ENCODE measurements at places on chromosomes 7 and 10.

- DNase-seq, result no peak
Observed at GRCh38 chr10:102131286-102132170, 1.3 kb upstream of the PPRC1 start.

- DNase-seq, result no peak
Observed at GRCh38 chr7:42183547-42183946, 53.5 kb downstream of the GLI3 start.

DNA sequence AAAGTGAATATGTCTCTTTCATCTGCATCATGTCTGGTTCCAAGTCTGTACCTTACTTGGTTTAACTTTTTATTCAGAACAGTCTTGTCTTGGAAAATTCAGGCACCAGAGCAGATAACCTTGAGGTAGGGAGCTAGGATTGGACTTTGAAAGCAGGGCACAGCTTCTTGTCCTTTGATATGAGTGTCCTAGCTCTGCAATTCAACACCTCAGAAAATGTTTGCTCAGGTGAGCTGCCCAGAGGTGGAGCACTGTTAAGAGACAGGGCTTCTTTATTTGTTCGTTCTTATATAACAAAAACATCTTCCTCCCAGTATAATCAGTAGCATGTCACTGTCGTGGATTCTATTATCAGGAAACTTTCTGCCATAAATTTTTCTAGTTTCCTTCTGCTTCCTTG lies 118.3 kb downstream of the LRRC4 start:
- DNase-seq, result no peak

DNA sequence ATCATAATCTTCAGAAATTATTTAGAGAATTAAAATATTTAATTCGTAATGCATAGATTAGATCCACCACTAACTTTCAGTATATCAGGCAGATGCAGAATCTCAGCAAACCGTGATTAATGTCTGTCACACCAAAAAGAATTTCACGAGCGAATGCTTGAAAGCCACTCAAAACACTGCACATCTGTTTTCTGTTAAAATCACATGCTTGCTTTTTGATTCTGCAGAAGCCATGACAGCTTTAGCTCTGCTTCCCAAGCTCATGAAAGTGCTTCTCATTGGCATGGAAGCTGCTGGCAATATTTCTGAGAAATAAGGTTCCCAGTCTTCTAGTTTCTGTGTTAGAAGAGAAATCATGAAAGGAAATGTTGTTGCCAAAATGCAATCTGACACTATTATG lies 837.8 kb upstream of the LRRN3 start:
- DNase-seq, result no peak

- DNase-seq, result no peak
Observed at GRCh38 chr7:140867467-140868462, 57.0 kb downstream of the BRAF start.

DNA sequence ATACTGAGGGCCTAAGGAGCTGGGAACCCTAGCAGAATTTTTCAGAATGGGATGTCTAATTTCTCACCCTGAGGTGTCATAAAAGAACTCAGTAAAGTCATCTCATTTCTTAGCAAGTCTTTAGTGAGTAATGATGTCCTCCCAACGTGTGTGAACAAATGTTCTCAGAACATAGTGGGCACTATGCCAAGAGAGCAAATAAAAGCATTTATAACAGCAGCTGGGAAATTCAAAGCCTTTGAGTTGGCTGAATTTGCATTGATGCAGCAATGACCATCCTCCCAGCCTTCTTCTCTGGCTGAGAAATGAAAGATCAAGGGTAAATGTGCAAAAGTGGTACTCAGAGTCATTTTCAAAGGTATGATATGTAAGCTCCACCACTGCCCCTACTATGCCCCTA lies 109.4 kb downstream of the FAM107B start:
- no peak for DNase-seq

GRCh38 chr7:69190025-69190424 lies 408.2 kb upstream of the AUTS2 start:
- no peak for DNase-seq

GRCh38 chr7:90957883-90958282 lies 306.4 kb upstream of the FZD1 start:
- no peak for DNase-seq

DNA sequence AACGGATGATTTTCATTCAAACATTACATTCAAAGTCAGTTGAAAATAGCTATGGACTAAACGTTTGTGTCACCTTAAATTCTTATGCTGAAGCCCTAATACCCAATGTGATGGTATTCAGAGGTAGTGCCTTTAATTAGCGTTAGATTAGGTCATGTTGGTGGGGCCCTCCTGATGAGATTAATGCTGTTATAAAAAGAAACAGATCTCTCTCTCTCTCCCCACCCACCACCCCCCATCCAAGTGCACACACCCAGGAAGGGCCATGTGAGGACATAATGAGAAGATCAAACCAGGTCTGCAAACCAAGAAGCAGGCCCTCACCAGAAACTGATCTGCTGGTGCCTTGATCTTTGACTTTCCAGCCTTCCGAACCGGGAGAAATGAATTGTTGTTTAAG lies 44.2 kb downstream of the ZNF438 start:
- DNase-seq, result no peak

GRCh38 chr7:94701555-94701973 lies 45.6 kb upstream of the SGCE start:
- peak; percentile 61 for DNase-seq

DNA sequence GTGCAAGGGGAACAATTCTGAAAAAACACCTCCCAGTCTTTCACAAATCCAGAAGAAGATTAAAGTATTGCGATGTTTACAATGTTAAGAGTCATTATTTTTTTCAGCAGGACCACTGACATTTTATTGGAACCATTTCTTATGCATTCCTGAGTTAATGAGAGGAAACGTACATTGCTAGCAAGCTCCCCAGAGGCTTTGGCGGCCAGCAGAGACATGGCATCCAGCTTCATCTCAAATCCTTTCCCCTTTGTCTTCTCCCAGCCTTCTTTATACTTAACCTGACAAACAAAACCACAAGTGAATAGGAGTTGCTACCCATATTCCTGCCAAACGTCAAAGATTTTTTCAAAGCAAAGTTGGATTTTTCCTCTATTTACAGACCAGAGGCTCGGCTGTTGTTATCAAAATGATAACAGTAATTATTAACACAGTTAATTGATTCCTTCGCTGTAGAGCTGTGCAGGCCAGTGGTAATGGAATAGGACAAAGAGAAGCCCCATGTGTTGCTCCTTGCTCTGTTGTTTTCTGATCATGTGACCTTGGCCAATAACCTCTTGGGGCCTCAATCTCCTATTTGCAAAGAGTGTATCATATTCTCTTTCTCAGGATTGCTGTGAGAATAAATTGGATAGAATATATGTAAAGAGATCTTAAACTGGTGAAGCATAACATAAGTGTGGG lies 32.0 kb downstream of the NRAP start:
- DNase-seq, result no peak

- DNase-seq, result no peak
Observed at GRCh38 chr7:15094989-15095388, 192.4 kb upstream of the DGKB start.

GRCh38 chr10:103854686-103855391 lies 537 bp downstream of the SH3PXD2A start:
- peak; percentile 71 for DNase-seq

- peak; percentile 31 for DNase-seq
Observed at GRCh38 chr10:3790858-3791257, 5.8 kb upstream of the KLF6 start.

DNA sequence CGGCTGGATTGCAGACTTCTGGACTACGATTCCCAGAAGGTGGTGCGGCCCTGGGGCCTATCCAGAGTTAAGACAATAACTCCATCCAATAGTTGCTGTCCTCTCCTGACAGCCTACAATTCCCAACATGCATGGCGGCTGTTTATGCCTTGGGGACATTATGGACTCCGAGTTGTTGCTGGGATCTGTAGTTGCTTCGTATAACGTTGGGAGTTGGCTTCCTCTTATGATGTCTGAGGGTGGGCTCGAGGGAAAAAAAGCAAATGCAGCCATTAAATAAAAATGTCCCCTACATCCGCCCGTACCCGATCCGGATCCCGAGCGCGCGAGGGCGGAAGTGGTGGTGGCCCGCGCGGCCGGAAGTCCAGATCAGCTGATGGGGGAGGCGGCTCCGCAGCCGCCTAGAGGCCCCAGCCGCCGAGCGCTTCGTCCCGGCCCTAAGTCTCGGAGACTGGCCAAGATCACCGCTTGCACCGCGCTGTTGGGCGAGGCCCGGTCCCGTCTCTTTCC lies at the start of gene ZSWIM8:
Gene ZSWIM8 (plus strand): TSS at position 396 of the 510 bp plus-strand sequence. CDS start 273 bp downstream, outside the sequence.
- peak; percentile 94 for DNase-seq

DNA sequence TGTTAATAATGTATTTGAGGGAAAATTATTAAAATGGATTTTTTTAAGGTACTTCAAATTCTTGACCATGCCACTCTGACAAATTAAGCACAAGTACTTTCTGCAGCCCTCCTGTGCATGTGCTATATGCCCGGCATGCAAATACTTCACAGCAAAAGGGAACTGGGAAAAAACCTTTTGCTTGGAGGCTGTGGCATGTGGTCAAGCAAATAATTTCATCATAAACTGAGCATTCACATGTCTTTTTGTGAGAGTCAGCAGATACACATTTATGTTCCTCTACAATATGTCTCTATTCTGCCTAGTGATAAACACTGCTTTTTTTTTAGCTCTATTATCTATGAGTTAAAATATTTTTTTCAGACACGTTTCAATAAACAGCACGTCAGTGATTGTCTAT lies 53.7 kb upstream of the SEMA3A start:
- no peak for DNase-seq

GRCh38 chr10:113550365-113550764 lies 2.5 kb upstream of the HABP2 start:
- no peak for DNase-seq

- no peak for DNase-seq
Observed at GRCh38 chr10:113381981-113382509, 170.8 kb upstream of the HABP2 start.

- peak; percentile 6 for DNase-seq
Observed at GRCh38 chr7:45394117-45394708, 180.0 kb upstream of the ADCY1 start.

GRCh38 chr10:79098596-79099015 lies 29.8 kb downstream of the ZMIZ1 start:
- DNase-seq, result peak; percentile 65

DNA sequence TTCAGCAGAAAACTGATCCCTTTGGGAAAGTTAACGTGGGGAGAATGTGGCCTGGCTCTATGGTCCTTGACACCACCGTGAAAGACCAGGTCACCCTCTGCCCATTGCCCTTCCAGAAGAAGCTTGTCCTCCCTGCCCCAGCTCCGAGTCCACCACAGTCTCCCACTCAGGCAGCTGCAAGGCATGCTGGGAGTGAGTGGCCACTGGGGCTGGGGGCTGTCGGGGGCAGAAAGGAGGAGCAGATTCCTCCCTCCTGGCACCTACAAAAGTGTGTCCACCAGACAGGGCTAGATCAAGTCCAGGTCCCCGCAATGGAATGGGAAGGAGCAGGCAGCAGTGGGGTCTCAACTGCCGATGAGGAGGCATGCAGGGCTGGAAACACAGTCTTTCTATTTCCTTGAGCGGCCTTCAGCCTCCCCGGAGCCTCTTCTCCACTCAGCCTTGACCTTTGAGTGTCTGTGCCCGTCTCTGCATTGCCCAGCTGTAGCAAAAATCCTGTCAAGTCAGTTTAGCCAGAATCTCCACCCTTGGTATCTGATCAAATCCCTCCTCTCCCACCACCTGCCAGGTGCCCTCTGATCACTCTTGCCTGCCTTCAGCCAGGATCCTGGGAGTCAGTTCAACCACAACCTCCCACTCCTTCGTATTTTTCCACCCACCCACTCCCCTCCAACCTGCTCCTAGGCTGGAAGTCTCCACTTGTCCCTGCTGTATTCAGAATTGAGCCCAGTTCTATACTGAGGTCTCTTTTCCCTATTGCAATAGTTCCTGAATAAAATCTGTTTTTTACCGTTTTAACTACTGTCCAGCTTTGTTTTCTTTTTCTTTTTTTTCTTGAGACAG lies 6.9 kb upstream of the ZNF316 start:
- DNase-seq, result no peak

DNA sequence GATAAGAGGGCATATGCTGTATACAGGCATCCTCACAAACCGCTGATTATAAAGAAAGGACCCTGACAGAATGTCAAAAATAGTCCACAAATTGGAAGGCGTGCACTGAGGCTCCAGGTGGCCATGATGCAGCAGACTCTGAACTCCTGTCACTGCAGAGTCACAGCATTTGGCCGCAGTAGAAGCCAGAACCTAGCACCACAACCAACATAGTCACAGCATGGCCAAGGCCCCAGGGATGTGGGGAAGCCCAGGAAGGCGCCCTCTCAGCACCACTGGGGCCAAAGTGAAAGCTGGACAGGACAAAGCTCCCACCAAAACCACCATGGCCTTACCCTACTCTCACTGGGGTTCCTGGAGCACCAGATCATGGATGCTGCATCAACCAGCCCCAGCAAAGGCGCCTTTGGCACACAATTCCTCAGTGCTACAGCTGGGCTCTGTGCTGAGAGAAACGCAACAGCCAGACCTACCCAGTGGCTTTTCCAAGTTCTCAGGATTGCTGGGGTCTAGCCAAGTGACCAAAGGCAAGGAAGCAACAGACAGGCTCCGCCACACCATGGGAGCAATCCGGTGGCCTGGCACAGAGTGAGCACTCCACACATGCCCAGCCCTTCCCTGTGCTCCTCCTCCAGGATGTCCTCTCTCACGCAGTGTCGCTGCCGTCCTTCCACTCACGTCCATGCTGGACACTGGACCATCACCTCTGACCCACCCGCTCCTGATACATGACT lies 60.2 kb downstream of the STK17A start:
- DNase-seq, result no peak

DNA sequence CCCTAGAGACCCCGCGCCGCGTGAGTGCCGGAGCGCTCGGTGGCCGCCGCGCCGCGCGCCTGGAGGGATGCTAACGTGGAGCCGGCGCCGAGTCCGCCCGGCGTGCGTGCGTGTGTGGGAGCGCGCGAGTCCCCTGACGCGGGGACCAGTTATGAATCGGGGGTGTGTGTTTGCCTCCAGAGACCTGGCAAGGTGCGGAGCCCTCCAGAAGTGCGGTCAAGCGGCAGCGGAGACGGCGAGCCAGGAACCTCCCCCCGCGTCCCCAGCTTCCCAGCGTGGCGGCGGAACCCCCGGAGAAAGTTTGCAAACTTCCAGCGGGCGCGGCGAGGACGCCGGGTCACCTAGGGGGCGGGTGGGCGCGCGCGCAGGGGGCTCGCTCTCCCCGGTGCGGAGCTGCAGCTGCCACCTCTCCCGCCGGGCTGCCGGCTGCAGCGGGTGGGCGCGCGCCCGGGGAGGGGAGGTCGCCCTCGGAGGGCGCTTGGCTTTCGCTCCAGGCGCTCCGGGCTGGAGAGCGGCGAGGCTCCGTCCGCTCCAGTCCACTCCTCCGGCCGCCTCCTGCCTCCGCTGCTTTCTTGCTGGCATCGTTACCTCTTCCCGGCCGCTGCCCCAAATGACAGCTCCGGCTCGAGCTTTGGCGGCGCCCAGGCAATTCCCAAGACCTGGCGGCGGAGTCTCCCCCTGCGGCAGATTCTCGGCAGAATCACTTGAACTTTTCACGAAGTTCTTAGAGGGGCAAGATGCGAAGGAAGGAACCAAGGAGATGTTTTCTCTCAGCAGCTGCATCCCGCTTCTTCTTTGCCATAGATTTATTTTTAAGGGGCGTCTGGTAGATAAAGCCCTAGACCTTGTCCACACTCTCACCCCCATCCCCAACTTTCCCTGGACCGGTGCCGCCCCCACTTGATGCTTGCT lies 2.3 kb upstream of the CREB5 start:
- peak; percentile 71 for DNase-seq

GRCh38 chr10:44931621-44932516 lies 20.7 kb downstream of the TMEM72 start:
- peak; percentile 44 for DNase-seq
